ENCODE measurements at places on chromosomes 12 and 14.

GRCh38 chr14:101563352-101563653, 2.0 kb downstream of the DIO3 start:
- no peak for DNase-seq

- DNase-seq, result no peak
Measured at GRCh38 chr14:101457936-101458740, 103.2 kb upstream of the DIO3 start.

- no peak for DNase-seq
Measured at GRCh38 chr12:112986291-112986800, 8.0 kb downstream of the OAS2 start.

- no peak for DNase-seq
Measured at GRCh38 chr12:124543052-124543589, 24.3 kb downstream of the NCOR2 start.

- no peak for DNase-seq
Measured at GRCh38 chr14:100660882-100661635, 65.6 kb upstream of the DLK1 start.

DNA sequence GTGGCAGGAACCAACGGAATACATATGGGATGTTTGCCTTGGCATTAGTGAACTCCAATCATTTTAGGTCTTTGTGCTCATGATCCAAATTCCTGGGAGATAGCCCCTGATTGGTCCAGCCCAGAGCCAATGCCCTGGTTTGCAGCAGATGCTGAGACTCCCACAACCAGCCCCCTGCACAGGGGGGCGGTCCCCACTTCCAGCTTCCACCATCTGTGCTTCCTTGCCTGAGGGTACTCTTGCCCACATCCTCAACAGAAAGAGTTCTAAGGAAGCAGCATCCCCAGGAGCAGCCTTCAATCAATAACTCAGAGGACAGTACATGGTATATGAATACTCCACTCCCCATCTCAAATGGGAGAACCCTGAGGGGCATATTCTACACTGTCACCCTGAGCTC, 39.7 kb upstream of the FICD start:
- DNase-seq, result no peak

DNA sequence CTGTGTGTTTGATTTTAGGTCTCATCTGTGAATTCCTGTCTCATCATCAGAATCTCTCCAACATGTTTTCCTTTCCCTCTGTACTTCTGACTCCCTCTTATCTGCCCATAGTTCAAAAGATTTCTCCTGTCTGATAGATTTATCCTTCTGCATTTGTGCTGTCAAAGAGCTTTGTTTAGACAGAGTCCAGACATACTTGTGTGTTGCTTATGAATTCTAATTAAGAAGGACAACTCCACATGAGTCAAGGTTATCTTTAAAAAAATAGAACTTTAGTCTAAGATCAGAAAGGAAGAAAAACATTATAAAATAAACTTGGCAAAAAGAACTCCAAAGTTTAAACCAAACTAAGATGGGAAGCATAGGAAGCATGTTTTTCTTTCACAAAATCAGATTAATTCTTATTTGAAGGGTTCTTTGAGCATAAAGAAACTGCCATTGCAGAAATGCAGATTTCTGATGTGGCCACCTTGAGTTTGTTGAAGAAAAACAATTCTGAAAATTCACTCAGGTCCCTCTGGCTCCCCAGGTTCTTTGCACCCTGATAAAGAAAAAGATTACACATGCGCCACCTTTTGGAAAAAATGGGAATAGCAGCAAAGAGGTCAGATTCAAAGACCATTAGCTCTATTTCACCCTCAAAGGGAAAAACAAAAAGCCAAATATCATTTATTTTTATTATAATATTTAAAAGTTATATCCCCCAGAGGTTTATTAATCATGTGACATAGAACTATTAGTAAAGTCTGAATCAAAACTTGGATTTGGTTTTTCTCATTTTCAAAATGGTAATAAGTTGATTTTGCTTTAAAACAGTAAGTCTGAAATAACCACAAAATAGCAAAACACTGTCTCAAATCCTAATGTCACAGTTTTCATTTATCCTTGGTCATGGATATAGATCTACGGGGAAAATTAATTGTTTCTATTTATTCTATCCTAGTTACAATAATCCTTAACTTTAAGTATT, 143.7 kb upstream of the DCN start:
- DNase-seq, result no peak

GRCh38 chr12:78359520-78359919, 505.1 kb upstream of the SYT1 start:
- DNase-seq, result no peak

- DNase-seq, result no peak
Measured at GRCh38 chr14:21748869-21749303, 75.3 kb upstream of the OR4E1 start.

DNA sequence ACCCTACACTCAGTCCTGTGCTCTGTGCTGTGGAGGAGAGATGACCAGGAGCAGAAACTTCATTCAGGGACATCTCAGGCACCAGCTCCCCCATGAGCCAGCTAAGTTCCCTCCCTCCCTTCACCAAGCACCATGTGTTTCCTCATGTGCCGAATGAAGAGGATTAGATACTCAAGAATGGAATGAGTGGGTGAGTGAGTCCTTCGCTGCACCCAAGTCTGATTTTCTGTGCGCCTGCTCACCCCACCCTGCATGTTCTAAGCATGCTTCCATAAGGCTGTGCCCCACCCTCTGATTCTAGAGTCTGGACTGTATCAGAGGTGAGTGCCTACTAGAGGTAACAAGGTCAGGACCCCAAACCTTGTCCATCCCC, 12.1 kb downstream of the SERPINA5 start:
- DNase-seq, result no peak

- no peak for DNase-seq
Measured at GRCh38 chr12:31715283-31715825, 13.5 kb downstream of the AMN1 start.

DNA sequence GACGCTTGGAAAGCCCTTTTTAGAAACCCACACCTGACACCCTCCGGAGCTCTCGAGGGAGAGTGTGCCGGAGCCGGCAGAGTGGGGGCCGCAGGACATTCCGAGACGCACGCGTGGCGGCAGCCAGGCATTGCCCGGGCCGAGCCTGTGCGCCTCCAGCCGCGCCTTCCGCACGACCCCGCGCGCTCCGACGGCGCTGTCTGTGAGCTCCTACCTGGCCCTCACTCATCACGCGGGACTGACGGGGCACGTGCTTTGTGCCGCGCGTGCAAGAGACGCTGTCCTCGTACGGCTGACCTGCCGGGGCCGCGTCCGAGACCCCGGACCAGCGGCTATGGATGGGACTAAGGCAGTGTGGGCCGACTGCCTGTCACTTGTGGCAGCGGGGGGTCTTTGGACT, 5.2 kb downstream of the GALNT9 start:
- DNase-seq, result no peak

GRCh38 chr12:63149909-63150712, 890 bp downstream of the AVPR1A start:
- DNase-seq, result no peak

- DNase-seq, result no peak
Measured at GRCh38 chr14:70692210-70692609, 50.5 kb downstream of the TTC9 start.

DNA sequence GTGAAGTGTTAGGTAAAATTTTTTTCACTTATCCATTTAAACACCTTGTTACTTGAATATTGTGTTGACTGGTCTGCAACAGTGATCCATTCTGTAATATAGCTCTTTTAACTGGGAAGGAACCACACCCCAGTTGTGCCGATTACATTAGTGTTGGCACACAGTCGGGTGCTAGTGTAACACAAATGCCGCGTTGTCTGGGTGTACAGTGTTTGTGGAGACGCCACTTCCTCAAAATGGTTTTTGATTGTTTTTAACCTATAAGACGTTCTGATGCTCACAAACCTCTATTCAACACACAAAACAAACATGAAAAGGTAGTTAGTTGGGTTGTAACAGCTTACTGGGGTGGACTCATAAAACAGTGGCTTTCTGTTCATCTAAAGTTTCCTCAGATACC, 48.0 kb upstream of the TRAF3 start:
- DNase-seq, result no peak

- DNase-seq, result no peak
Measured at GRCh38 chr12:50517421-50518048, 12.8 kb downstream of the DIP2B start.

DNA sequence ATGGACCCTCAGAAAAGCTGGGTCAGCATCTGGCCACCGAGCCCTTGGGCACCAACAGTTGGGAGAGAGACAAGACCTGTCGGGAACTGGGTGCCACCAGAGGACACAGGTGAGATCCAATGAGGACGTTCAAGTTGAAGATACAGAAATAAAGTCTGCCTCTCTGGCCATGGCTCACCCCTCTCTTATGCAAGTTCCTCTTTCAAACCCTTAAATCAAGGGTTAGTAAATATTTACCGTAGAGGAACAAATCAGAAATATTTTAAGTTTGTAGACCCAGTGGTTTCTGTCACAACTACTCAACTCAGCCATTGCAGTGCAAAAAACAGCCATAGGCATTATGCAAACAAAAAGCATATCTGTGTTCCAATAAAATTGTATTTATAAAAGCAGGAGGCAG, 76.5 kb upstream of the HSPB8 start:
- DNase-seq, result no peak

DNA sequence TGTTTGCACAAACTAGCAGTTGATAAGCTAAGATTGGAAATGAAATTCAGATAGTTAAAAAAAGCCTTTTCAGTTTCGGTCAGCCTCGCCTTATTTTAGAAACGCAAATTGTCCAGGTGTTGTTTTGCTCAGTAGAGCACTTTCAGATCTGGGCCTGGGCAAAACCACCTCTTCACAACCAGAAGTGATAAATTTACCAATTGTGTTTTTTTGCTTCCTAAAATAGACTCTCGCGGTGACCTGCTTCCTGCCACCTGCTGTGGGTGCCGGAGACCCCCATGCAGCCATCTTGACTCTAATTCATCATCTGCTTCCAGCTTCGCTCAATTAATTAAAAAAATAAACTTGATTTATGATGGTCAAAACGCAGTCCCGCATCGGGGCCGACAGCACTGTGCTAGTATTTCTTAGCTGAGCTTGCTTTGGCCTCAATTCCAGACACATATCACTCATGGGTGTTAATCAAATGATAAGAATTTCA, 335.6 kb downstream of the TMEM121 start:
- no peak for DNase-seq

DNA sequence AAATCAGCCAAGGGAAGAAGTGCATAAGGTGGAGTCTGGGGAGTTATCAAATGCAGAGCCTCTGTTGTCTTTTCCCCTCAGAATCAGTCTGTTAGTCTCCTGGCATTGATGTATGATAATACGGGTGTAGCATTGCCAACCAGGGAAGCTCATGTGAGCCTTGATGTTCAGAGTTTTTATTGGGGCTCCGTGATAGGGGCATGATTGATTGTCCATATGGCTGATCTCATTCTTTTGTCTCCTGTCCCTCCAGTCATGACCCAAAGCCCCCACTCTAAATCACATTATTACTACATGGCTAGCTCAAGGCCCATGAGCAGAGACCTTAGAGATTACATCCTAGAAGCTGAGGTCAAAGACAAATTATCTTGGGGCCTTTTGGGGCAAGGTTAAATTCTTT, 140.9 kb downstream of the NUBPL start:
- DNase-seq, result no peak

GRCh38 chr14:70415788-70416187, 1.1 kb downstream of the SYNJ2BP start:
- no peak for DNase-seq

Measured in stimulated activated CD4-positive, alpha-beta T cell treated with anti-CD3 and anti-CD28 coated beads, TNF-alpha, amount 100 ng/mL, for 1 hour (primary cell).